PC-9 (cell line): ENCODE measurements at places on chromosomes 5 and 9. TPM values are rescaled to one million over a fixed set of nuclear protein-coding genes. Genes with fewer than 3 reads are reported as not detected.

GRCh38 chr5:73426034-73426433 is 22.5 kb downstream of the FOXD1 start:
- no peak for DNase-seq

DNA sequence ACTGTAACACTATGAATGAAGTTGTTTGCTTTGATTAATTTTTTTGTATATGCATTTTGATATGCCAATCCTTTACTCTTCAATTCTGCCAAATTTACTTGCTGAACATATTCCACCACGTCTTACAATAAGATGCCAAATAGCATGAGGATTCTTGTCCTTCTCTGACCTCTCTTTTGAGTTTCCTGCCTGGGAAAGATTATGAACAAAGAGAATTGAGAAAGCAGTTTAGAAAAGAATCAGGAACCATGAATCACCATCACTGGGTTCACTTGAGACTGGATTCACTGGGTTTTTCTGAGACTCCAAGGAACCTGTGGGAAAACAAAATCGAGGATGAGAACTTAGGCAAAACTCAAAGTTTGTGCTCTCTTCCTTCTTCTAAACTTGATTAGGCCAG is 256.5 kb downstream of the CETN3 start:
- DNase-seq, result no peak

DNA sequence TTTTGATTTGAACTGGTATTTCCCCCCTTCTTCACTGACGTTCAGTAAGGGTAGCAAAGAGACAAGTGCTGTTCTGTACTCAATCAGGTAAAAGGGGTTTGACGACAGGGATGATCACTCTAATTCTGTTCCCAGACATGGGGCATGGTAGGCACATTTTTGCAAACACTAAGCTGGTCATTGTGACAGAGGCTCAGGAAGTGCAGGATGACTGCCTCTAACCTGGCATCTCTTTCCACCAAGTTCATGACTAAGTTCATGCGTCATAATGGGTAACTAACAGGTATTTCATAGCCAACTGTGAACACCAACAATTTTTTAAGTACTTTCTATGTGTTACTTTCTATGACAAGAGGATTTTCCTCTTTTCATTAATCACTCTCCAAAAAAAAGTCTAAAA is 166.5 kb downstream of the MAPKAP1 start:
- DNase-seq, result peak; percentile 90

- no peak for DNase-seq
Observed at GRCh38 chr5:89444088-89444487, 561.1 kb upstream of the MEF2C start.

DNA sequence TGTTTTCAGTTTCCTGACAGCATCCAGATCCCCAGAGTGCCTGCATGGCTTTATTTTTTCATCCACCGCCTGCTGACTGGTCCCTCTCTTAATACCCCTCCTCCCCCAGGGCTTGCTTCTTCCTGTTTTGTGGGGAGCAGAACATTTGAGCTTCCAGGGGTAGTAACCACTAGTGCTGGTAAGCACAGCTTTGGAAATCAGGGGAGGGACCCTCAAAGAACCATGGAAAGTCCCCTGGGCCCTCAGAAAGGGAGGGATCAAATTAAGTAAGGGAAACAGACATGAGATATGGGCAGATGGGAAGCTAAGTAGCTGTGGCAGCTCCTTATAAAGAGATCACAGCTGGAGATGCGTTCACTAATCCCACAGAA is 26.8 kb downstream of the GRIA1 start:
- DNase-seq, result no peak

DNA sequence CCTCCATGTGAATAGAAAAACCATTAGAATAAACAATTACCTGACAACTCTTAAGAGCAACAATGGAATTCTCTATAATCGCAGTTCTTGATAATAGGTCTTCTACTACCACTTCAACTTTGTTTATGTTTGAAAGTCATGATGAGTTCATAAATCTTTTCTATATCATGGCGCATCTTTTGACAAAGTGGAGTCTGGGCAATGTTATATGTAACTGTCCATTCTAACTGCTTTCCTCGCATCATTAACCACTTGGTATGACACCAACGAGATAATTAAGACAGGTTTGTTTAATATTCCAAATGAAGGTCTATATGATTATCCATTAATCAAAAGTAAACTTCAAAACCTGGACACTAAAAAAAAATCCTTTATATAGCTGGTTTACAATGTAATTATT is 272.0 kb downstream of the DENND1A start:
- no peak for DNase-seq

GRCh38 chr9:32873553-32873952 is 90.2 kb downstream of the TMEM215 start:
- no peak for DNase-seq

- peak; percentile 41 for DNase-seq
Observed at GRCh38 chr9:132439153-132439552, 29.1 kb downstream of the CFAP77 start.

- no peak for DNase-seq
Observed at GRCh38 chr5:17094830-17095229, 122.6 kb upstream of the BASP1 start.

DNA sequence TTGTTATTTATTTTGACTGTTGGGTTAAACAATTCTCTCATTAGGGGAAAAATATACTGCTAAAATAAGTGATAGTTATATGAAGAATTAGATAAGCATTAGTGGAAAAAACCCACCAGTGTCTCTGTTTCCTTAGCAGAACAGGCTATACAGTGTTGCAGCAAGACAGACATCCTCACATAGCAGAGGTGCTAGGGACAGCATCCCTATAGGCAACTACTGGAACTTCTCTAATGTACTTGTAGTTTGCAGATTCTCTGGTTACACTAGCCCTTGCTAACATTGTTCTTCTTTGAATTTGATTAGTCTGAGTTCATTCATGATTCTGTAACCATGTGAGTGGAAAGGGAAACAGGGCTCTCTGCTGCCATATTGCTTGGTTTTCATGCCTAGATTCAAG is 661.8 kb upstream of the RGMB start:
- DNase-seq, result no peak

GRCh38 chr5:73654171-73654811 is 28.3 kb downstream of the ARHGEF28 start:
- DNase-seq, result peak; percentile 96

- DNase-seq, result no peak
Observed at GRCh38 chr5:158700231-158701006, 399.3 kb downstream of the EBF1 start.

DNA sequence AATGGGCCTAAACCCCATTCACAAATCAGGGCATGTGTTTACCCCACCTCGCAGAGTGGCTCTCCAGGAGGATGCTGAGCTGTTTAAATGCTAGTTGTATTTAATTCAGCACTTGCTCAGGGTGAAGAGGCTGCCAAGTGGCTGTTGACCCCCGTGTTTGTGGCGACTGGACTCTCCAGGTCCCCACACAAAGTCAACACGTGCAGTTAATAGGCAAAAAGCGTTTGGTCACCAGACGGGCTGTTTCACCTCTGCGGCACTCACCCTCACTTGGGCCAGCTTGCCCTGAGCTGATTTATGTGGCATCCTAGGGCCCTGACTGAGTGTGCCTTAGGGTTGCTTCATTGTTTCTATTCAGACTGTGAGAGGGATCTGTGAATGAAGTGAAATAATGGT is 152.3 kb downstream of the GAS1 start:
- DNase-seq, result no peak

GRCh38 chr5:116522356-116523136 is 52.1 kb downstream of the SEMA6A start:
- DNase-seq, result no peak

- DNase-seq, result no peak
Observed at GRCh38 chr5:57772512-57772911, 289.9 kb upstream of the ACTBL2 start.

The ERMP1 gene
- total RNA-seq, result 51.0 and 64.6 TPM in 2 replicates

The KIF20A gene
- total RNA-seq, result 63.6 and 88.6 TPM in 2 replicates

The RHOBTB3 gene
- 87.6 and 99.6 TPM in 2 replicates for total RNA-seq

The ITK gene
- not detected in 2 replicates for total RNA-seq

The PCDHGA9 gene
- not detected in 2 replicates for total RNA-seq

The C5orf52 gene
- total RNA-seq, result not detected in 2 replicates

The PROB1 gene
- total RNA-seq, result 2.6 and 2.9 TPM in 2 replicates

The TPPP gene
- 0.17 and 0.38 TPM in 2 replicates for total RNA-seq

The COL27A1 gene
- total RNA-seq, result 0.39 and 0.83 TPM in 2 replicates

The FOXI1 gene
- not detected in 2 replicates for total RNA-seq

The DRD1 gene
- not detected in 2 replicates for total RNA-seq

The HEMGN gene
- total RNA-seq, result not detected in 2 replicates

The KIF24 gene
- 4.5 and 6.9 TPM in 2 replicates for total RNA-seq
